ENCODE measurements at places on chromosomes 12 and 14.

DNA sequence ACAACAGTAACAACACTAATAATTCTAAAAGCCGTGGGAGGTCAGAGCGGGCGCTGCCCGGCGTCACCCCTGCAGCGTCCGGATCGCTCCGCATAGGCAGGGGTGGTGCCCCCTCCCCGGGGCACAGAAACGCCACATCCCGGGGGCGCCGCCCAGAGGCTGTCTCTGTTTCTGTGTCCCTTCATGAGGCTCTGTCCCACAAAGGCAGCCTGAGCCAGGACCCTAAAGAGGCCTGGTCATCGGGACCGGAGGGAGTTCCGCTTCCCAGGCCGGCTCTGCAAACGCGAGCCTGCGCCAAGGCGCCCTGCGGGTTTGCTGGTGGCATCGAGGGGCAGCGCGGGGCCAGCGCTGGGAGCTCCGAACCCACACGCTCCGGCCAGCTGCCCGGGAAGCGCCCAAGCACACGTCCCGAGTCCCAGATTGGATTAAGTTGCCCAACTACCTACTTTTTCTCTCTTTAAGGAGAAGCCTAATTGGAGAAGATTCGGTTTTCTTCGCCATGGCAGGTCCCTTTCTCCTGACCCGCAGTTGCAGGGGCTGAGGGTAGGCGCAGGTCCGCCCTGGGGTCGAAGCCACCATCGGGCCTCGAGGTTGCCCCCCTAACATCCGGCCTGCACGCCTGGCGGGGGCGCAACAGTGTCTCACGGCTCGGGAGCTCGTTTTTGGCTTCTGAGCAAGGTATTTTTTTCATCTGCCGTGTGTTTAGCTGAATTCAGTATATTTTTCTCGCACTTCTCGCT is 421.7 kb downstream of the VRK1 start:
- DNase-seq, result no peak

GRCh38 chr14:102352213-102352612 is 10.5 kb downstream of the CINP start:
- no peak for DNase-seq

DNA sequence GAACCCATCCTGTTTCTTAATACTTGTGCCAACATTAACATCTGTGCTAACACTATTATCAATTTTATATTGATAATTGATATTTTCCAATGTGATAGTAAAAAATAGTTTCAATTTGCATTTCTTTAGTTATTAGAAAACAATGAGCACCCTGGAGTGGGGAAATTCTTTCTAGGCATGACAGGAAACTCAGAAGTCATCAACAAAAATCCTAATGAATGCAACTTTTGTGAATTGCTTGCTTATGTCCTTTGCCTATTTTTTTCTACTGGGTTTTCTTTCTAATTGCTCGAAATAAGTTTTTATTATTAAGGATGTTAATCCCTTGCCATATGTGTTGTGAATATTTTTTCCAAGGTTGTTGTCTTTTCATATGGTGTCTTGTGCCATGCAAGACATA is 18.1 kb upstream of the WDR20 start:
- DNase-seq, result no peak

DNA sequence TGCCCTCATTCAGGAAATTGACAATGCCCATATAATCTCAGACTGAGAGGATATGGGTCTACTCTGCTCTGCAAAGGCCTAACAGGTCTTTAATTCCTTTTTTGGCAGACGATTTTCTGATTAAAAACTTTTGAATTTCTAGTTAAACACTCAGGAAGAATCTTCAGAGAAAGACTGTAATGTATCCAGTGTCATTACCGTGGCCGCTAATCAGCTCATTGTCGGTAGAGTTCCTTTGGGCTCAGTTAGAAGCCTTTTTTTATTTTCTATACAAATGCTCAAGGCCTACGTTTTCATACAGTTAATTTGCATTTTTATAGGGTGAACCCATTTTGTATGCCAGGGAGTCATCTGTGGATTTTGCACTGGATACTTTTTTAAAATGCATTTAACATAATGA is 549.9 kb downstream of the RPS29 start:
- no peak for DNase-seq

DNA sequence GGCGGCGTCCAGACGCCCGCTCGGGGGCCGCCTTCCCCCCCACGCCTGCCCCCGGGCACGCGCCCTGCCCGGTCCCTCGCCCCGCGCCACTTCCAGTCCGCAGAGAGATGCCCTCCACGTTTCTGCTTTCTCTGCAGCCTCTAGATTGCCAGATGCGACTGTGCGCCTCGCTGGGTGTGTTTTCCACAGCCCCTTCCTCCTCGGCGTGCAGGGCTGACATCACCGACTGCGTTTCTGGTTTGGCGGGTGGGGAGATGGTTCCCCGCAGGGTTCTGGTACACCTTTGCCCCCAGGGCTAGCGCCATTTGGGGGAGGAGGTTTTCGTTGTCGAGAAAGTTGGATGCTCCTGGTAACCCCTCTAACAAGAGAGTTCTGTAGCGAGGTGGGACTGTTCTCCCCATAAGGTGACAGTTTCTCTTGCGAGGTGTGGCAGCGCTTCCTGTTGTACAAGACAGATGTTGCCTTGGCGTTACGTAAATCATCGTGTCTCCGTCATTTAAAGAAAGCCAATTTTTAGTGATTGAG is 1.5 kb downstream of the CALM1 start:
- no peak for DNase-seq

GRCh38 chr12:127900386-127900785 is 366.6 kb upstream of the TMEM132C start:
- DNase-seq, result no peak

DNA sequence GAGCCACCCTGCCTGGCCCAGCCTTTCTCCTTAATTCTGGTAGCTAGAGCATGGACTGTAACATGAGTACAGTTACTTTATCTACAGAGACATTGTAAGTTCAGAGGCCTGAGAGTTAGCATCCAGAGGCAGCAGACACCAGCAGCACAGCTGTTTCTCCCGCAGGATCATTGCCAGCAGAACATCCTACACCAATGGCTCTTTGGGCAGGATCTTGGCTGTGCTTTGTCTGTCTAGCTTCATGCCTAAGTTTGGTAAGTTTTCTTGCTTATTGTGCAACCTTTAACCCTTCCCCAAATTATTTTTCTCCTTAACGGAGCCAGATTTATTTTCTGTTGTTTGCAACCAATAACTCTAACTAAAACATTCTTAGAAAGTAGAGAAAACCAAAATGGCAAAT is 21.6 kb downstream of the C12orf71 start:
- no peak for DNase-seq

DNA sequence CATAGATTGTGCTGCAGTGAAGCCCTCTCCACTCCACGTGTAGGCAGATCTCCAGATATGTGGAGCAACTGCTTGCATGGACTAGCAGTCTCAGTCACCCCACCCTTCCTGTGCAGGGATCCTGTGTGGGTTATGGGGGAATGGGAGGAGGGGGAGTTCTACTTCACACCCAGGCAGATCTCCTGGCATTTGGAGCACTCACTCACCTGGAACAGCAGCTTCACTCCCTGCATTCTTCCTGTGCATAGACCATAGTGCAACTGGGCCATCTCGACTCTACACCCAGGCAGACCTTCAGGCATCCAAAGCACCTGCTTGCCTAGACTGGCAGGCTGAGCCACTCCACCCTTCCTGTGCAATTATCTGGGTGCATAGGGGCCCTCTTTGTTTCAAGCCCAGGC is 96.0 kb upstream of the PCED1B start:
- no peak for DNase-seq

GRCh38 chr12:113366827-113367226 is 8.4 kb downstream of the PLBD2 start:
- peak; percentile 5 for DNase-seq

- DNase-seq, result peak; percentile 63
Measured at GRCh38 chr14:49946320-49947141, 53.6 kb downstream of the ARF6 start.

DNA sequence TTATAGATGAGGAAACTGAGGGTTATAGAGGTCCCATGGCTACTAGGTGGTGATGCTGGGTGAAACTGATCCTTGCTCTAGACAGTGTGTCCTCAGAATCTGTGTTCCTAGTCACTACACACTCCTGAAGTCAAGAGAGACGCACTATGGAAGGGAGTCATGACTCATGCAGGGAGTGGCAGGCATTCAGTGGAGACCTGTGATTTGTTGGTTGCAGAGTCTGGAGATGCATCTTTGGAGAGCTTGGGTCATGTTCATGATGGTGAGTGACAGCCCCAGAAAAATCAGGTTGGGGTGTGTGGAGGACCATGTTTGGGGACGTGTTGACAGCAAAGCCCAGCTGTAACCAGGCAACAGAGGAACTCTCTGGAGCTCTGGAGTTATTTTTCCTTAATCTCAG is 38.0 kb upstream of the FBXO21 start:
- DNase-seq, result no peak

DNA sequence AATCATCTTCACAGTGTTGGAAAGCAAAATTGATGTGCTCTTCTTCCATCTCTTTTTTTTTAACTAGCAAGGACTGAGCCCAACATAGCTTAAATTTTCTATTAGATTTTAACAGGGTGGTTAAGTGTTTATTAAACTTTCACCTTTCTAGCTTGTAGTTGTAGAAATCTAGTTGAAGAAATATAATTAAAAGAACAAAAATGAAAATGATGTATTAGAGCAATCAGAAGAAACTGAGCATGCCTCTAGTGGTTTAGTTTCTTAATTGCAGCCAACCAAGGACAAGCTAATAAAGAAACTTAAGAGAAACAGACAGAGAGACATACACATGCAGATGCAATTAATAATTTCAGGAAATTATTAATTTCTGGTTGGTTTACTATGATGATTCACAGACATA is 673.0 kb upstream of the LMO3 start:
- no peak for DNase-seq

- peak; percentile 70 for DNase-seq
Measured at GRCh38 chr12:8692573-8692972, 5.2 kb upstream of the RIMKLB start.

DNA sequence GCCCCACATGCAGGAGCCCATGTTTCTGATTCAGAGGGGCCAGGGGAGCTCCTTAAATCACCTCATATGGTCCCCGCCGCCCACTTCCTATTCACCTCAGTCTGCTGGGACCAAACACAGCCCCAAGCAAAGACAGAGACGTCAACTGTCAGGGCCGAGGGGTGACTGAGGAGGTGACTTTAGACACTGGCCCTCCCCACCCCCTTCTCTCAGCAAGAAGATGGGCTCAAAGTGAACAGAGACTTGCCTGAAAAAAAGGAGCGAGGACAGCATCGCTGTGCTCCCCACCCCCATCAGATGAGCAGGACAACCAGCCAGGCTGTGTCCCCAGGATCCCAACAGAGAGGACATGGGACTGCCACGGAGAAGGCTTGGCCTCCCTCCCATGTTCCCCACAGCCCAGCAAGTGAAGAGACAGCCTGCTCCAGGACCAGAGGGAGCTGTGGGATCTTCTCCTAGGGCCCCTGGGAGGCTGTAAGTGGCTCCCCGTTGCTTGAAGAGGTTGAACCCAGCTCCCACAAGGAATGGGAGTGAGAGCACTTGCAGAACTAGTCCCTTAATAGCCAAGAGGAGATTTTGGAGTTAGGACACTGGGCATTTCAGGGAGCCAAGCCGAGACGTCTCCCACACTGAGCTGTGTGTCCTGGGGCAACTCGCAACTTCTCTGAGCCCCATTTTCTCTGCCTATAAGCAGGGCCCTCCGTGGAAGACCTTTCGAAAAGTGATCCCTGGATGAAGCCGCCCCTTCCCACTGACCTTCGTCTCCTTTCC is 1.3 kb upstream of the KRT79 start:
- no peak for DNase-seq

DNA sequence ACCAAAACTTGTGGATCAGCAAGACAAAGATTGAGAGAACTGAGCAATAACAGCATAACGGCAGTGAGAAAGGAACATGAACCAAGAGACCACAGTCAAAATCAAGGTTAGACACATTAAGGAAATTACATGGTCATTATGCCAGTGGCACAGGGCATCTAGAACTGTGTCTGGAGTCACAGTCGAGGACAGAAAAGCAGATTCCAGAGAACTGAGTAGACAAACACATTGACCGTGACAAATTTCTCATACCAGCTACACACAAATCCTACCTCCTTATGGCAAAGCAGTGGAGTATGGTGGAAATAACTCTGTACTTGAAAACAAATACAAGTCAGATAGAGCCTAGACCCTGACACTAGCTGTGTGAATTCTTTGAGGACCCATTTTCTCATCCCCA is 367.3 kb downstream of the DUSP6 start:
- DNase-seq, result no peak

DNA sequence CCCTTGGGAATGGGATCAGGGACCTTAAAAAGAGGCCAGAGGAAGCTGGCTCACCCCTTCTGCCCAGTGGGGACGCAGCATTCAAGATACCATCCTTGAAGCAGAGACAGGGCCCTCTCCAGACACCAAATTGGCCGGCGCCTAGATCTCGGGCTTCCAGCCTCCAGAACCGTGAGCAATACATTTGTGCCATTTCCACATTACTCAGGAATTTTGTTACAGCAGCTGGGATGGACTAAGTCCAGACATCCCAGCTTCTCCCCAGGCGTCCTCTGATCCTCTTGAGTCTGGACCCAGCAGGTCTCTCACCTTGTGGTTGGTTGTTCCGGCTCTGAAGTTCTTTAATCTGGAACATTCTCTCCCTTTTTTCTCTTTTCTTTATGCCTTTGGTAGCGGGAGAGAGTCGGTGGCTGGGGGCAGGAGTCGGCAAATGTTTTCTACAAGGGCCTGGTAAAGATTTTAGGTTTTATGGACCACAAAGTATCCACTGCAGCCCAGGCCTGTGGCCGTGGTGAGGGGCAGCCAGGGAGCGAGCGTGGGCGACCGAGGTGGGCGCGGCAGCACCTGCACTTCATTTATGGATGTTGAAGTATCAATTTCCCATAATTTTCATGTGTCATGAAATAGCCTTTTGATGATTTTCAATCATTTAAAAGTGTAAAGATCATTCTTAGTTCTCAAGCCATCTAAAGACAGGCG is 4.8 kb downstream of the CEP170B start:
- DNase-seq, result no peak

GRCh38 chr12:54246011-54246641 is 33.8 kb downstream of the CBX5 start:
- DNase-seq, result no peak

- DNase-seq, result no peak
Measured at GRCh38 chr12:34392741-34393085, 370.4 kb downstream of the ALG10 start.

DNA sequence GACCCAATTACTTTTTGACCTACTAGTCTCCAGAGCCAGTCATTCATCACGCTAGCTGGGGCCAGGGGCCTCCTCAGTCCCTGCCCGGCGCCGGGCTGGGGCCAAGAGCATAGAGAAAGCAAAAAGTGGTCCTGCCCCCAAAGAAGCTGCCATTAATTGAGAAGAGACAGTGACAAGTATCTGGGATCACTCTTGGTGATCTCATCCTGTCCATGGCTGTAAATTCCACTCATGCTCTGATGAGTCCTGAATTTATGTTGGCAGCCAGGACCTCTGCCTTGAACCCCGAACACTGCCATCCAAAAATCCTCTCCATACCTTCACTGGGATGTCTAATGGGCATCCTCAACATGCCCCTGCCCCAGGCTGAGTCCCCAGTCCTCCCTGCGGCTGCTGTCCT is 34.4 kb upstream of the DLK1 start:
- DNase-seq, result peak; percentile 27

- no peak for DNase-seq
Measured at GRCh38 chr12:111645433-111645832, 40.3 kb downstream of the BRAP start.

All from fibroblast of skin of right biceps (primary cell).